Effector memory CD8-positive, alpha-beta T cell (primary cell): ENCODE measurements at places on chromosomes 4 and X.

DNA sequence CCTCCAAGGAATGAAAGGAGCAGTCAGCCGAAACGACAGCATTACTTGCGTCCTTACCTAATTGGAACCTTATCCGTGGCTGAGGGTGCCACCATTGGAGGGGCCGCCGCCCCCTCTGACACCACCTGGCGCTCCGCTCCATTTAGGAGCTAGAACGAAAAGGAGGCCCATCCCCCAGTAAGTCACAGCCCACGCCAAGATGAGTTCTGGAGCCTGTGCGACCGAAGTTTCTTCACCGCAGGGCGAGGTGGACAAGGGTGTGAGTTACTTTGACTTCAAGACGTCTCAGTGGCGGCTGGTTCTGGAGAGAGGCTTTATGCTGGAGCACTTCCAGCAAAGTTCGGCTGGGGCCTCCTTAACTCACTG lies 729 bp upstream of the IRF2 start:
- DNase-seq = no peak

DNA sequence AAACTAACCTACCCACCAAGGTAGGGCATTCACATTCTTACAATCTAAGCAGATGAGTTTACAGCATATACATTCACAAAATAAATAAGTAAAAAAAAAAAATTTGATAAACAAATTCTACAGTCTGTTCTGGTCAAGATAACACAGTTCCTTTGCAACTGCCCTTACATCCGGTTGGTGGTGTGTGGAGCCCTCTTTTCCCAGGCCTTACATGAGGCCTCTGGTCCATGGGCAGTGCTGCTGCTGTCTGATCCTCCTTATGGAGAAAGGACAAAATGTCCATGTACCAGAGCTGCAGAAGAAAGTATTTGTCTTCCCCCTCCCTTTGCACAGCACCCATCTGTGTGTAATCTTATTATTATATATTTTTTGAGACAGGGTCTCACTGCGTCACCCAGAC lies 2.2 kb upstream of the SEPTIN11 start:
- no peak for DNase-seq

DNA sequence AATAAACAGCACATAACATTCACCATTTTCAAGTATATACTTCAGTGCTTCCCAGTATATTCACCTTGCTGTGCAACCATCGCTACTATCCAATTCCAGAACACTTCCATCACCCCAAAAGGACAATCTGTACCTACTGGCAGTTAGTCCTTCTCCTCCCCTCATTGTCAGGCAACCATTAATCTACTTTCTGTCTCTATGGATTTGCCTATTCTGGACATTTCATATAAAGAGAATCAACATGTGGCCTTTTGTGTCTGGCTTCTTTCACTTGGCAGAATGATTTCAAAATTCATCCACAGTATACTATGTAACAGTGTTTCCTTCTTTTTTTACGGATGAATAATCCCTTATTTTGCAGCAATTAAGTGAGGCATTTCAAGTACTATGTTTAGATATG lies 189.4 kb downstream of the FBXW7 start:
- DNase-seq = no peak

- DNase-seq = no peak
These were observed 98.2 kb downstream of the FRYL start for GRCh38 chr4:48681856-48682255.

- DNase-seq = no peak
These were observed 94.9 kb downstream of the HDAC8 start for GRCh38 chrX:72477781-72478181.

DNA sequence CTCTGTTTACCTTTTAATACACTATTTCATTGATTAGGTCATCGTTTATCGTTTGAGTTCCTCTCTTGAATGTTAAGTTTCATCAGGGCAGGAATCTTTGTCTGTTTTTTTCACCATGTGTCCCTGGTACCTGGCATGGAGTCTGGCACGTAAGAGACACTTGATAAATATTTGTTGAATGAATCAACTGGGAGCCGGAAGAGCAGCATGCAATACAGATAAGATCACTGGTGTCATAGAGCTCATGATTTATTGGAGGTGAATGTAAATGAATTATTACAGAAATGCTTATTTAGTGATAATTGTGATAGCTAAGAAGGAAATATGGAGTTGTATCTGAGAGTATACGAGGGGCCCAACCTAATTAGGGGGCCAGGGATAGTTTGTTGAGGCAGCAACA lies 62.8 kb downstream of the UCHL1 start:
- DNase-seq = no peak

- no peak for DNase-seq
These were observed 42.9 kb downstream of the PSAPL1 start for GRCh38 chr4:7391637-7392437.

DNA sequence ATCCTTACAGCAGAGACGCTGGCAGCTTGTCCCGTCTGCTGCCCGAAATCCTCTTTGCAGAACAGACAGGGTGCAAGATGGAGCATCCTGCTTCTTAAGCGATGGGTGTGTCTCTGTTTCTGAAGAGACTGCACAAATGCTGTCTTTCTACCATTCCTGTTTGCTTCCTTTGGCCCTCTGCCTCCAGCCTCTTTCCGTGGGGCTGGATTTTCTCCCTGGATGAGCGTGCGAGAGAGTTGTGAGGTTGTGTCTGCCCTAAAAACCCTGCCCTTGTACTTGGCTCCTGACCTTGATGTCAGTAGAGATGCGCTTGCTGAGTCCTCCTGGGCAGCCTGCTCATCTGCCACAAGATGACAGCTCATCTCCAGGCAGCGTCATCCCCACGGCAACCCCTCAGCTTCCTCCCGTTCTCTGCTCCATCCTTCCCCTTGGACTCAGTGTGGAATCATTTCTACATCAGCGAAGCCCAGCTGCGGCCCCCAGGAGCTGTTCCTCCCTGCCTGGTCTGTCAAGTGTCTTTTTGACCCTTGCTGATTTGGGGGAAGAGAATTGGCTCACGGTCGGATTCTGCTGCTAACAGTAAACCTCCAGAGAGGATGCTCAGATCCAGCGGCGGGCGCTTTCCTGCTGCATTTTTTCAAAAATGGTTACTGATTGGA lies 246.2 kb downstream of the ASMT start:
- DNase-seq = no peak

DNA sequence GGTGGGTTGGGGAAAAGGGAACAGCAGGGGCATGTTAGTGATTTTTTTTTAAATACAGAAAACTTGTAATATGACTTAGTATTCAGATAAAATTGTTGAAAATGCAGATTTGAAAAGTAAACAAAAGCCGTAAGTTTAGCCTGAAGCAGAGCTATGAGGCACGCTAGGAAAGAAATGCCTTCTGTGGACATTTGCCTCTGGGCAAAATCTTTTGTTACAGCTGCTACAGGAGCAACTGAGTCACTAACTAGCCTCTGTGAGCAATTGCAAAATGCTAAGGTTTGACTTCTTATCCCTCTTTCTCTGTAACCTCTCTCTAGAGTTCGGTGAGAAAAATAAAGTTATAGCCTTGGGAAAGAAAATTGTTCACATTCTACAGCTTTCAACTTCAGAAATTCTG lies 350.0 kb downstream of the SLC7A11 start:
- no peak for DNase-seq

- no peak for DNase-seq
These were observed 147.1 kb downstream of the NHS start for GRCh38 chrX:17521871-17522693.

GRCh38 chr4:45518832-45519231 lies 605.0 kb downstream of the GABRG1 start:
- DNase-seq = no peak

- DNase-seq = no peak
These were observed at the start of gene KLHL4 for GRCh38 chrX:87517571-87518141. Gene KLHL4, plus strand, starts transcription at chrX:87517802. Its CDS starts 92 bp downstream, at chrX:87517894.
